RWPE2 (cell line): ENCODE measurements at places on chromosomes 2 and 18.

GRCh38 chr2:180203972-180204371 is 196.9 kb upstream of the CWC22 start:
- no peak for DNase-seq

GRCh38 chr2:195543063-195543462 is 114.0 kb upstream of the SLC39A10 start:
- DNase-seq = no peak

DNA sequence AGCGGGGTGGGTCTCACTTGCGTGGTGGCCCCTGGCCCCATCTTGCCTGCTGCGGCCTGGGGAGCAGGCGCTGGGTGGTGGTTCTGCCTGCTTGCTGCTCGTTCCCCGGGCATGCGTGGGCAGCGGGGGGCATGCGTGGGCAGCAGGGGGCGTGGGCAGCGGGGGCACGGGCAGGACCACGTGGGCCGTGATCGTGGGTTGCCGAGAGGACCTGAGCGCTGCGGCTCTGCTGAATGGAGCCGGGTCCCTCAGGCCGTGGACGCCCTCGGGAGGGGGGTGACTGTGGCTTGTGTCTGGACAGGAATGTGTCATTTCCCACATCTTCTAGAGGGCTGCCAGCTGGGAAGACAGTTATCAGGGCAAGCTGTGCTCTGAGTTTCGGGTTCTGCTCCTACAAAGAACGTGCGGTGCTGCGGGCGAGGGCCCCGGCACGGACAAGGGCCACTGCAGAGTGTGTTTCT is 8.3 kb upstream of the GAL3ST2 start:
- DNase-seq = peak; percentile 52

GRCh38 chr2:195503208-195503607 is 153.8 kb upstream of the SLC39A10 start:
- DNase-seq = no peak

DNA sequence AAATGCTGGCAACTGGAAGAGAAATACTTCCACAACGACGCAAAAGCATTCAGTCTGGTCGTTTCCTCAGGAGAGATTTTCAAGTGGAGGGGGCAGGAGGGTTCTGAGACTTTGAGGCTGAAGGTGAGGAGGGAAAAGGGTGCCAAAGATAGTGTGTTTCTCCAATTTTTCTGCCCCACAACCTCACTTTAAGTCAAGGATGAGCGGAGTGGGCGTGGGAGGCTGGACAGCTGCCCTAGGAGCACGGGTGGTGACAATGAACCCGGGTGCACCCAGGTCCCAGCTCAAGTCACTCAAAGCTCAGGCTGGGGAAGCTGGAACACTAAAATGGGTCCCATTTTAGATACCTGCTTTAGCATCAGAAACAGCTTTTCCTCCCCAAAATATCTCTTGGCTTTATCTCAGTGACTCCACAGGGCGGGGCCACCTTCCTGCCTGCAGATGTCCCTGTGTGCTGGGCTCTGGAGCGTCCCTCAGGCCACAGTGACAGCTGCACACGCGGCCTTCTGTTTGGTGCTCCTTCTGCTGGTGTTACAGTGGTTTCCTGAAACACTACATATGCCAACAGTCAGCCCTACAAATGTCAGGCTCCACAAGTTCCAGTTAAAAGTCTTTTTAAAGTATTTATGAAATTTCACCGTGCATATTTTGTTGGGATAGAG is 1.4 kb upstream of the MBP start:
- DNase-seq = no peak

DNA sequence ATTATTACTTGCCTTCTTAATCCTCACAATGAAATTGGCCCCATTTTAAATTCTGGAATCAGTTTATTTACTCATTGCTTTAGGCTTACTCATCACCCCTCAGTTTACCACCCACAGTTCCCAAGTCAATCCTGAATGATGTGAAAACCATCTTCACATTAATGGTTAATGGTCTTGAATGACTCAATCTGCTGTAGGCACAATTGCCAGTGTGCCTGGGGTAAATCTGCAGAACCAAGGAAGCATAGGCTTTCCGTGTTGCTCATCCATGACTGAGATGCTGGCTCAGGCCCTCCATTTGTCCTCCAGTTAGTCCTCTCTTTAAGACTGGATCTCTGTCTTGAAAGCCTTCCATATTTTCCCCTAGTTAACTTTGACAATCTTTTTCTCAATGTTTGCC is 164.5 kb downstream of the PMAIP1 start:
- no peak for DNase-seq

DNA sequence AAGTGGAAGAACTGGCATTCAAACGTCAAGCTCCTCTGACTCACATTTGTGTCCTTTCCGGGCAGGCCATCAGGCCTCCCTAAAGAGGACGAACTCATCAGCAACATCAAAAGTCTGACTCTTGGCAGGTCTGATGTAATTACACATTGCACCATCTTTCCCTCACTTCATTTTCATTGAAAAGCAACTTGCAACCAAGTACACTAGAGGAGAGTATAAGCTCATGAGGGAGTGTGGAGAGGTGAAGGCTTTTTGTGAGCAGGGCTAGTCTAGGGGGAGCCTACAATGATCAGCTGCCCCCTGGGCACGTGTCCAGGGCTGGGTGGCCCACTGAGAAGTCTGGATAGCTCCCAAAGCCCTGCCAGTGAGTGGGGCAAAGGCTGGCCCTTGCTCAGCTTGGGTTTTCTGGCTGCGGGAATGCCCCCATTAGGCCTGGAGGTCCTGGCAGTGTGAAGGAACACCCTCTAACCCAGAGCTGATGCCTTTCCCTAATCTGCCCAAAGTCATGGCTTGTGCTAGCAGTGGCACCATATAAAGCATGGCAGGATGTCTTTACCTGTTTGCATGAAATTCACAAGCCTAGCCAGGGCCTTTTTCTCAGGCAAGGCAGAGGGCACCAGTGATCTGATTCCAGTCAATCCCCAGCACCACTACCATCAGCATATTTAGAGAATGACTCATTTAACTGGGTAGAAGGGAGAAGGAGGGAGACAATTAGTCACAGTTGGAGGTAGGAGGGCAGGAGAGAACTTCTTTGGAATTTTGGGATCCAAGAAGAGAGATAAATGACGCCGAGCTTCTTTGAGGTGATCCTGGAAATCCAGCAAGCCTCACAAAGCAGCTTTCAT is 8.5 kb upstream of the DAW1 start:
- DNase-seq = no peak

- DNase-seq = no peak
Measured at GRCh38 chr2:231068525-231069222, 12.0 kb downstream of the PSMD1 start.

- DNase-seq = no peak
Measured at GRCh38 chr2:230874456-230874855, 9.7 kb downstream of the ITM2C start.

DNA sequence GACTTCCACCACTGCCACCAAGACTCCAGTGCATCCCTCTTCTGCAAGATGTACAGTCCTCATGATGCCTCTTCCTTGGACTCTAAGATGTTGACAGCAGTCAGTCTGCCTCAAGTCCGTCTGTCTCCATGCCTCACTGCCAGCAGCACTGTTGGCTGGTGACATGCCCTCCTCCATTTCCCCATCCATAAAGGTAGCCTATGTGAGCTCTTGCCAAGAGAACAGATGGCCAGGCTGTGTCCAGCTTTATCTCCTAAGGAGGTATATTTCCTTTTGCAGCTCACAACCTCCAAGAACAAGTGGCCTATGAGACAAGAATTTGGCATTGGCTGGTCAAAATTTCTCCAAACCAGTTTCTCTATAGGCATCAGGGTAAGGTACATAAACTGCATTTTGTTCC is 149.3 kb upstream of the HNRNPA3 start:
- DNase-seq = no peak

DNA sequence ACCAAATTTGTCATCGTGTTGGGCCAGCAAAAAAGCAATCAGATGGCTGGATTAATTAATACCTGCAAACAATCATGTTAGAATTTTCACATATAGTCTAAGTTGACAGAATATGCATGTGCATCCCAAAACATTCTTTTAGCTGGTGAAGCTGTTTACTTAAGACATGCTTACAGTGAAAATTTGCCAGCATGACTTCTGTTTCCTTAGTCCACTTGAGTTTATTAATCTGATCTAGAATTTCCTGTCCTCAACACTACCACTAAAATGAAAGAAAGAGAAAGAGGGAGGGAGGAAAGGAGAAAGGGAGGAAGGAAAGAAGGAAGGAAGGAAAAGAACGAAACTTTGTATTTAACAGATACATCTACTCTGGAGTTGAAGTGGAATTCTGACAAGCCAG is 2109.9 kb upstream of the PIK3C3 start:
- no peak for DNase-seq

DNA sequence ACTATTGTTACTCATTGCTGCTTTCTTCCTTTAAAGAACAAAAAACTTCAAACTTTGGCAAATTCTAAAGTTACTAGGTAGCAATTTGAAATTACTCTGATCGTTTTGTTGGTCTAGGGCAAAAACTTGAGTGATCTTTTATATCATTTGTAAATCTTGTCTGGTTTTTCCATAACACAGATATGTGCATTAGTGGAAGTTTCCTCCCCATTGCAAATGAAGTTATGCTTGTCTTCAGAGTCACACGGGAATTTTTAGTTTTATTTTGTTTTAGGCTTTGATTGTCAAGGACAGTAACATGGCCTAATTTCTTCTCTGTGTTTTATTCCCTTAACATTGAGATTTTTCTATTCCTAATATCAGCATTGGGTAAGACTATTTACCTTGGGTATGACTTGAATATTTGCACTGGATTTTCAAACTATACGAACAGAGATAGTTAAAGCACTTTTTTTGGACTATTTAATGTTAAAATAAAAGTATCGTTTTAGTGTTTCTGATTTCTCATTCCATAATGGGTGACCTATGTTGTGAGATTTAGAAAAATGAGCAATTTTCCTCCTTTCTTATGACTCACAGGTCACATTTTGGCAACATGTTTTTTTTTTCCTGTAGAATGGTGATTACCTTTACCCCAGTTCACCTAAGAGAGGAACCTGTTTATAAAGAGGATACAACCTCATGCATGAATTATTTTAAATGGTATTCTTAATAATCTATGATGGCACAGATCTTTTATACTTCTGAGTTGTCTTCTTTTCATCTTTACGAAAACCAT is 65.0 kb downstream of the BABAM2 start:
- DNase-seq = no peak
